ENCODE measurements at places on chromosomes 16 and 17.

GRCh38 chr17:3647769-3648555 is 11.4 kb downstream of the CTNS start:
- peak; percentile 47 for DNase-seq

DNA sequence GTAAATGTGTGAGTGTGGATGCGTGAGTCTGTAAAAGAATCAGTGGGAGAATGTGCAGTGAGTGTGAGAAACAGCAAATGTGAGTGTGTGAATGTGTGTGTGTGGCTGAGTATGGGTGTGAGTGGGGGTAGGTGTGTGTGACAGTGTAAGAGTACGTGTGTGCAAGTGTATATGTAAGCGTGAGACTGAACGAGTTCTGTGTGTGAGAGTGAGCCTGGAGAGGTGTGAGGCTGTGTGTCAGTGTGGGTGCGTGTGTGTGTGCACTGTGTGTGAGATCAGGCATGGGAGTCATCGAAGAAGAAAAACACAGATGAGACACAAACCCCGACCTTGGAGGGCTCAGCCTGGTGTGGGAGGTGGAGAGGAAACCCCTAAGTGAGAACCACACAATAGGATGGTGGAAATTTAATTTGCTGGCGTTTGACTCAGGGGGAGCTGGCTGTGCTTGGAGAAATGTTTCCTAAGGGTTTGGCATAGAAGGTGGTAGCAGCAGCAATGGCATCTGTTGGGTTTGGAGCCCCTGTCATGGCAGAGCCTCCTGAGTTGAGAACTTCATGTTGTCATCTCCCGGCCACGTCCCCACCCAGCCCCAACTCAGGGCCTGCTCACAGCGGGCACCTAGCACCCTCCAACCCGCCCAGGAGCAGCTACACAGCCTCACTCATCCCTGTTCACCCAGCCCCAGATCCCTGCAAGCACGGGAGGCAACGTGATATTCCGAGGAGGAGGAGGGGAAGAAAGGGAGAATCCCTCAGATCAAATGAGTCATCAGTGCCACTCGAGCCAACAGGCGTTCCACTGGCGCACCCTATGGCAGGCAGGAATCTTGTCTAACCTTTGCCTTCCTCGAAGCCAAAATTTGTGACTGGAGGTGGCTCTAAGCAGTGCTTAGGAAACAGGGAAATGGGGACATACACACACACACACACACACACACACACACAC is 14.3 kb upstream of the NUBP1 start:
- DNase-seq, result no peak

- no peak for DNase-seq
These were observed 1.2 kb downstream of the PTX4 start for GRCh38 chr16:1487395-1488053.

DNA sequence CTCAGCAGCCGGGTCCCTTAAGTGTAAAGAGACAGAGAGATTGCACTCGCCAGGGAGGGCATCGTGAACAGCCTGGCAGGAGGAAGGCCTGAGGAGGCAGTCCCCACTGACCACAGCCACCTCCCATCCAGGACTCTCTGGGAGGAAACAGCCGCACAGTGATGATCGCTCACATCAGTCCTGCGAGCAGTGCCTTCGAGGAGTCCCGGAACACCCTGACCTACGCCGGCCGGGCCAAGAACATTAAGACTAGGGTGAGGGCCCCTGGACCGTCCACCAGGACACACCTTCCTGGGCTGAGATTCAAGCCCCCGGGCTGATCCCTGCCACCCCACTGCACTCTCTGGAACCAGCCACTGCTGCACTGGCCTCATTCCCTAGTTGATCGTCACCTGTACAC is 14.0 kb downstream of the BTBD17 start:
- no peak for DNase-seq

GRCh38 chr17:42058063-42058462 is 7.7 kb upstream of the C17orf113 start:
- DNase-seq, result no peak

GRCh38 chr16:88772871-88773811 is 11.9 kb downstream of the PIEZO1 start:
- no peak for DNase-seq

DNA sequence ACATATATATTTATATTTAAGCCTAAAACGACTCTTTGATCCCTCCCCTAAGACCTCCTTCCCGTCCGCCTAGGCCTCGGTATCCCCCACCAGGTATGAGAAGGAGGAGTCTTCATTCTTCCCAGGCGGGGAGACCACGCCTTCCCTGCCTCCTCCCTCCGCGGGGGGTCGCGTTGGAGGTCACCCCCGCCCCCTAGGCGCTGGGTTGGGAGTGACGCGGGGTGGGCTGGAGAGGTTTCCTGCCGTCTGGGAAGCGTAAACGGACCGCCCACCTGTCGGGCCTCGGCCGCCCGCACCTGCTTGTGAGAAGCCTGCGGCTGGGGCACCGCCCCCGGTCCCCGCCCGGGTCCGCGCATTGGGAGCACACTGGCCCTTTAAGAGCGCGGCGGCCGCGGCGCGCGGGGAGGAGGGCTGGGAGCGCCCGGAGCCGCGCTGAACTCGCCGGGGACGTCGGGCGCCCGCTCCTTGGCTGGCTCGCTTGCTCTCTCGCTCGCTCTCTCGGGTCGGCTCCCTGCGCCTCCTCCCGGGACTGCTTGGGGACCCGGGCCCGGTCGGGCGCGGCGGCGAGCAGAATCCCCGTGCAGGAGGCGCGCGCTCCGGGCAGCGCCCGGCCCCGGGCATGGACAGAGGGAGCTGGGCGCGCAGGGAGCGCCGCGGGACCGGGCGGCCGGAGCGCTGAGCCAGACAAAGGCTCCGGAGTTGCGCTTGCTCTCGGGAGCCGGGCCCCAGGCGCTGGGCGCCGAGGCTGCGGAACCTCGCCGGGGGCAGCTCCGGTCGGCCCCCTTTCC is at the start of gene MMP15:
TSS of gene MMP15 (plus strand) at position 404 of the 788 bp plus-strand sequence. CDS start 597 bp downstream, outside the sequence.
- DNase-seq, result peak; percentile 82

DNA sequence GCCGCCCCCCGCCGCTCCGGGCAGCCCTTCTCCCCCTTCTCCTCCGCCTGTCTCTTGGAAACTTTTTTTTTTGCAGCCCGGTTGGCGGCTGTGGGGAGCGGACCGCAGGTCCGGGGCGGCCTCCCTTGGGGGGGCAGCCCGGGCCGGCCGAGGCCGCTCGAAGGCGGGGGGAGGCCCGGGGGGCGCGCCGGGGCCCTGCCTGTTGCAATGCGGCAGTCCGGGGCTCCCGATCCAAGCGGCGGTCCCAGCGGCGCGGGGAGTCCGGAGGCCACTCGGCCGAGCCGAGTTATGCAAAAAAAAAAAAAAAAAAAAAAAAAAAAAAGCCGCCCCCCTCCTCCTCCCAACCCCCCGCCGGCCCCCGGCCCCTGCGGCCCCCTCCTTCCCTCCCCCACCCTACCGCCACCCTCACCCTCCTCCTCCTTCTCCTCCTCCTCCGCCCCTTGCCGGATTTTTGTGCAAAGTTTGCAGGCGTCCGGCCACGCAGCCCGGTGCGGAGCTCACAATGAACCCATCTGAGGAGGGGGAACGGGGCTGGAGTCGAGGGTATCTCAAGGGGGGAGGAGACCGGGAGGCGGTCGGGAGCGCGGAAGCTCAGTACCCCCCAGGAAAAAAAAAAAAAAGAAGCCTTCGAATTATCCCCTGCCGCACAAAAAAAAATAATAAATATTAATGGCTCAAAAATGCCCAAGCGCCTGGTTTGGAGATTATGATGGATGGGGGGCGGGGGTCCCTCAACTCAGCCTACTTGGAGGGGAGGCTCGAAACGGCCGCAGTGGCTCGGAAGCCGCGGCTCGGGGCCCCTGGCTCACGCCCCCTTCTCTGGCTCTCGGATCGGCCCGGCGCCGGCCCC is at the start of gene ZNF423:
TSS of gene ZNF423 (minus strand) at position 291 of the 850 bp plus-strand sequence. CDS start 338 bp downstream, outside the sequence.
- DNase-seq, result no peak

GRCh38 chr17:56316604-56317003 is 163.3 kb downstream of the ANKFN1 start:
- no peak for DNase-seq

- no peak for DNase-seq
These were observed 20.8 kb downstream of the NPRL3 start for GRCh38 chr16:117379-118365.

GRCh38 chr16:14434860-14435259 is 195.2 kb downstream of the PARN start:
- no peak for DNase-seq

DNA sequence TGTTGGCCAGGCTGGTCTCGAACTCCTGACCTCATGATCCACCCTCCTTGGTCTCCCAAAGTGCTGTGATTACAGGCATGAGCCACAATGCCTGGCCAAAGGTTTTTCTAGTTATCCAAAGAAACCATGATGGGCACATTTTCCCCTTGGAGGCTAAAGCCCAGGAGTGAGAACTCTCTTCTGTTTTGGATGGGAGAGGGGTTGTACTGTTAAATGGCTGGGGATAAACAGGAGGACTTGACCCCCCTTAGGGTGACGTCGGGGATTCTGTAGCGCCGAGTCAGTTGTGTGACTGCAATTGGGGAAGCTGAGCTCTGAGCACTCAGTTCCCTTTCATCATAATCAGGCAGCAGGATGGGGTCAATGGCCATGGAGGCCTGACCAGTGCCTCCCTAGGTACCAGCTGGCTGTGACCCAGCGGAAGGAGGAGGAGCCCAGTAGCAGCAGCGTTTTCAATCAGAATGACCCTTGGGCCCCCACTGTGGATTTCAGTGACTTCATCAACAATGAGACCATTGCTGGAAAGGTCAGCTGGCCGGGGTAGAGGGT is 4.1 kb downstream of the AOC3 start:
- no peak for DNase-seq

DNA sequence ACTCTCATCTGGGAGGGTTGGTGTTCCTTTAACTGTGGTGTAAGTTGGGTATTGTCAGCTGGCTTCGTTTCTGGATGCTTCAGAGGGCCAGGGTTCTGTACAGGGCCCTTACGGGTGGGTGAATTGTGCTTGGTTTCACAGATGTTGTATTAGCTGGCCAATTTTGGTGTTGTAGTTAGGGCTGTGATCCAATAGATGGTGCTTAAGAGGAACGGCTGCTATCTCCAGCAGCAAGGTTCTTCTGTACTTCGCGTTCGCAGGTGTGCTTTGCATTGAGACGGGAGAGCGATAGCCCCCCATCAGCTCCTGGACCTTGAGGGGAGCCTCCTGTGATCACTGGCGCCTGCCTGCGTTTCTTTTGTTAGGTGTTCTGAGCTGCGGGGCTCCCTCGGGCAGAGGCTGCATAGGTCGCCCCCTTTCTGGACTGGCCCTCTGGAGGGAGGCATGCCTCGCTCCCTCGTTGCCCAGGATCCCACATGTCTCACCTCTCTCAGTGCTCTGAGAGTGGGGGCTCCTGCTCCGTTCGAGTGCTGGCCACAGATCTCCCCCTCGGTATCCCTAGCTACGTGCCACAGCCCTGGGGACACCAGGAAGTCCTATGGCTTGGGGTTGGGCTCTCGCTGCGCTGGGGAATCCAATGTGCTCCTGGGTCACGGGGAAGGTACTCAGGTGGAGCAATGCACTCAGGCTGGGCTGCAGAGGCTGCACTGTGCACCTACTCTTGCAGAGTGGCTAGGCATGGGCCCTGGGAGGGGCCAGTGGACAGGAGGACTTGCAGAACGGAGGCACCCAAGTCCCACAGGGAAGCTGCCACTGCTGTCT is 837 bp upstream of the PRDM7 start:
- DNase-seq, result peak; percentile 42

GRCh38 chr16:66274335-66275110 is 92.0 kb upstream of the CDH5 start:
- DNase-seq, result no peak

DNA sequence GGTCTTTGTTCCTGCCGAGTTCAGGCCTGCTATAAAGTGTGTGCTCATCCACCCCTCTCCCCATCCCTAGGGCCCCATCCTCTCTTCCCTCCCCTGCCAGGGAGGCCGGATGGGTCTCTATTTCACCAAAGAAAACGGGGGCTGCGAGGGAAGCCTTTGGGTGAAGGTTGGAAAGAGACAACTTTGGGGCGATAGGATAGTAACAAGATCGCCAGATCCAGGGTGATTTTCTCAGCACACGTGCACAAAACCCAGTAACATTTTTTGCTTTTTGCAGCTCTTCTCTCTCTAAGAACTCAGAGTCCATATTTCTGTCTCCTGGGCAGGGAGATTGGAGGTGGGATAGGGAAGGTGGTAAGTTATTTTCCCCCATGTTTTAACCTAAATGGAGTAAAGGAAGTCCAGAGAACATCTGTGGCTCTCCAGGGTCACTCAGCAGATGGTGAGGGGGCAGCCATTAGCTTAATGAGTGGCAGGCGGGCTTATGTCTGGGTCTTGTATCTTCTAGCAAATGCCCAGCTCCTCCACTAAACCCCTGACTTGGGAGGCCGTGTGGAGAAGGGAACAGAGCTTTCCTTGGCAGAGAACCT is 6.9 kb downstream of the CCR7 start:
- DNase-seq, result no peak

DNA sequence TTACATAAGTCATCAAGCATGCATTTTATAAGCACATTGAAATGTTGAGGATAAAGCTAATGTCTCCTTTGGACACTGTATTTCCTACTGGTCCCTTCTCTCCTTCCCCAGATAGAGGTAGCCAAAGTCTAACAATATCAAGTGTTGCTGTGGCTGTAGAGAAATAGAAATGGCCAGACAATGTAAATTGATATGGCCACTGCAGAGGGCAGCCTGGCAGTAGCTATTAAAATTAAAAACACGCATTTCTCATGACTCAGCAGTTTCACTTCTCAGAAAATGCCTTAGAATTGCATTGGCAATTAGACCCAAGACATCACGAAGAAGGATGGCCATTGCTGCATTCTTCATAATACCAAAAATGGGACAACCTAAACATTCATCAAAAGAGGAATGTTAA is 46.8 kb upstream of the MRTFB start:
- DNase-seq, result no peak

GRCh38 chr17:55340176-55340575 is 75.4 kb downstream of the HLF start:
- no peak for DNase-seq

DNA sequence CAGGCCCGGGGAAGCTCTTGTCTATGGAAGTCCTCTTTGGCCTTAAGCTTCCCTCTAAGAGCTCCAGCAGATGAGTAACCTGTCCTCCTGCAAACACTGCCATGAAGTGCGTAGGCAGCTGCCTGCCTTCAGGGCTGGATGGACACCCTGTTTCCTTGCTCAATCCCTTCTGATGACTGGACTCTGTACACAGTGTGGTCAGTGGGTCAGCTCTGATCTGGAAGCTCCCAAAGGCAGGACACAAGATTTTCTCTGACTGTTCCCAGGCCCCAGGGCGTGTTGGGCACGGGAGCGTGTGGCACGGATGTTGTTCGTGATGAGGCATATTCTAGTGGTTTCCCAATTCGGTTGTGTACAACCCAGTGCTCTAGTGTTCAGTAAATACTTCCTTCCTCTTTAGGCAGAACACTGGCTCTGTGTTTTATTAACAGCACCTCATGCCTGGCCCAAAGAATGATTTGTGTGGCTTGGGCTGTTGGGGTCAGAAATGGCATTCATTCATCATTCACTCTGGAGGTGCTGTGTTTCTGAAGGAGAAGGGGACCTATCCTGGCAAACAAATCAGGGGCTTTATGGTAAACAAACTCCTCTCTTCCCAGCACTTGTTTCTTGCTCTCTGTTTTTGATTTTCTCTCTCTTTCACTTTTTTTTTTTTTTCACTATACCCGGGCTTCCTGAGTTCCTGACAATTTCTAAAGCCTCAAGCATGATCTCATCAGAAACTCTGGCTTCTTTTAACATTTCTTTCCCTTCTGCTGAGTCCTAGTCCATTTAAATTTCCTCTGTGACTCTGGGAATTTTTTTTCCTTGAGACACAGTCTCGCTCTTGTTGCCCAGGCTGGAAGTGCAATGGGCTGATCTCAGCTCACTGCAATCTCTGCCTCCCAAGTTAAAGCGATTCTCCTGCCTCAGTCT is 12.0 kb upstream of the RNF157 start:
- no peak for DNase-seq

GRCh38 chr16:23398987-23399805 is 53.8 kb downstream of the COG7 start:
- DNase-seq, result peak; percentile 49

GRCh38 chr16:83197450-83197849 is 570.7 kb downstream of the CDH13 start:
- DNase-seq, result no peak

GRCh38 chr16:68031951-68032350 is 8.9 kb downstream of the DUS2 start:
- no peak for DNase-seq

All from renal pelvis (tissue), 12 donors.